Ascending aorta (tissue), 2 donors: ENCODE measurements at places on chromosomes 7 and 10.

- no peak for DNase-seq
Measured at GRCh38 chr7:35286422-35286821, 32.5 kb upstream of the TBX20 start.

GRCh38 chr10:63119041-63119440, 14.1 kb upstream of the NRBF2 start:
- DNase-seq = no peak

DNA sequence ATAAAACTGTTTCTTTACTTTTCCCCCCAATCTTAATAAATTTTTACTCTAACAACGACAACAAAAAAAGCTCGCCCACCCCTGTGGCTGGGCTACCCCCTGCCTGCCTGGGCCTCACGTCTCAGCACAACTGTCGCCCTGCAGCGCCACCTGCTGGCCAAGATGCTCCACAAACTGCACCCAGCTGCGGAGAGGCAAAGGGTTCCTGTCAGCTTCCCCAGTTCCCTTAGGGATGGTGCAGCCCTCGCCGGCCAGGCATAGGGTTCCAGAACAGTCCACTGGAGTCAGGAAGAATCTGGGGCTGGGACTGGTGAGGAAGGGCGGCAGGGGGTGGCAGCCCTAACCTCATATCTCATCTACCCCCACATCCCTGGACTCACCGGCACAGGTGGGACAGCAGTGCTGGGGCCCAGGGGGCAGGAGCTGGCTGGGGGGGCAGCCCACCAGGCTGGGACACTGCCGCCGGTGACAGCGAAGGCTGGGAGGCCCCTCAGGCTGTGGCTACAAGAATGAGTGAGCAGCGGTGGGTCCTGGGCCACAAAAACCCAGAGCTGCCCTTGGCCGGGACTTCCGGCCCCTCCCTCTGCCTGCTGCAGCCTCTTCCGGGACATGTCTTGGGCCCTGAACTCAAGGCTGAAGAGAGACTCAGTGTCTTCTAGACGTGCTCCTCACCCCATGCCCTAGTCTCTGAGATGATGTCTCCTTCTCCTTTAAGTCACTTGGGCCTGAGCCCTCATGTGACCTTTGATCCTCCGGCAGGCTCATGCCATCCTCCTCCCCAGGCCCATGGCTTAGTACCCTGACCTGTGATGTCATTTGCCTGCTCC, 21.2 kb downstream of the ATP6V1F start:
- peak; percentile 39 for DNase-seq

GRCh38 chr7:11343818-11344413, 370.2 kb downstream of the PHF14 start:
- DNase-seq = no peak

- DNase-seq = no peak
Measured at GRCh38 chr10:70435241-70436085, 6.0 kb downstream of the NODAL start.

DNA sequence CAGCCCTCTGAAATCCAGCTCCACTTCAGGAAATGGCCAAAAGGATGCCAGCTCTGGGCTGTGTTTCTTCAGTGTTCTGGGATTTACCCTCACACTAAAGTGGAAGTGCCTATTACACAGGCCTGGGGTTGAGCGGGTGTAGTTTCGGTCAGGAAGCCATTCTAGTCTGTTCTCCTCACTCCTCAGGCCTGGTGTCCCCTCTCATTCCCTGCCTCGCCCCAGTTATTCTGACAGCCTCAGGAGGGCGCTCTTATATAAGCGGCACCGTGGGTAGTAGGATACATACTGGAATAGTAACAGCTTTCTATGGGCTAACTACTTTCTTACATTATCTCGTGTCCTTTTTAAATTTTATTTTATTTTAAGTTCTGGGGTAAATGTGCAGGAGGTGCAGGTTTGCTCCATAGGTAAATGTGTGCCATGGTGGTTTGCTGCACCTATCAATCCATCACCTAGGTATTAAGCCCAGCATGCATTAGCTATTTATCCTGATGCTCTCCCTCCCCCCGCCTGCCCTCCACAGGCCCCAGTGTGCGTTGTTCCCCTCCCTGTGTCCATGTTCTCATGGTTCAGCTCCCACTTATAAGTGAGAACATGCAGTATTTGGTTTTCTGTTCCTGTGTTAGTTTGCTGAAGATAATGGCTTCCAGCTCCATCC, 12.2 kb upstream of the LGI1 start:
- no peak for DNase-seq

- DNase-seq = no peak
Measured at GRCh38 chr10:58838561-58839208, 326.0 kb downstream of the BICC1 start.

DNA sequence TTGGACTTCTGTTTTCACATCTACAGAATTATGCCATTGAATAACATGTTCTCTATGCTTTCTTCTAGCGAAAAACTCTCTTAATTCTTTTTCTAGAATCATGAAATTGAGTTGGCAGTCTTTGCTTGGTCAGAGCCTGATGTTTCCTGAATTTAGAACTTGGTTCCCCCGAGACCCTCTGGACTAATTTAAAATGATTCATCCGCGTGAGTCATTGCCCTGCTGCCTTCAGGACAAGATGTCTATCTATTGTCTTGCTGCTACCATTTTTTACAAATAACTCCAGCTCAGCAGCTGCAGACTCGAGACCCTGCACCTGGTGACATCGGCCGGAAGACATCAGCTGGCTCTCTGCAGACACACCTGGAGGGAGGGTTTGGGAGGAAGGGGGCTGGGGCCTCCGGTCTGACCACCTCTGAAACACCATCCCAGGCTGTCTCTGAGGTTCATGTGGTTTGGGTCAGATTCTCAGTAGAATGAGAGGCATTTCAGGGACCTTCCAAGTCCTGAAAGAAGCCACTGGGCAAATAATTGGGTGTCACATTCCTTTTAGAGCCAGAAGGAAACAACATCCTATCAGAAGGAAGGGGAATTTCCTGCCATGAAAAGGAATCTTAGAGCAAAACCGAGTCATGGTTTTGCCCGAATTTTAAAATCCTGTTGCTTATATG, 20.9 kb upstream of the KLF6 start:
- DNase-seq = peak; percentile 55

- no peak for DNase-seq
Measured at GRCh38 chr7:48261696-48262095, 90.4 kb downstream of the ABCA13 start.

DNA sequence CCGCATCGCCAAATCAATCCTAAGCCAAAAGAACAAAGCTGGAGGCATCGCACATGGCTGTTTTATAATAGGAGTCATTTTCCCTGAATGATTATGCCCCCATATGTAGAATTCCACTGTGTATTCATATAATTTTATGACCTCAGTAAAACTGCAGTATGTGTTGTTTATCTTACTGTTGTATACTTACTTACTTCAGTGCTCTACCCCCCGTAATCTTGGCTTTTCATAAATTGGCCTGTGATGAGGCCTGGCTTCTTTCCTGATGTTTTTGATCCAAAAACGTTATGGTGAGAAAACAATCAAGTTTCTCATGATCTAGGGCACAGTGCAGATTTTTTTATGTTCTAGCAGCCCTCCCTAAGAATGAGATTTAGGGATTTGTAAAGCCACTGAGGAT, 306.4 kb upstream of the FZD1 start:
- no peak for DNase-seq

DNA sequence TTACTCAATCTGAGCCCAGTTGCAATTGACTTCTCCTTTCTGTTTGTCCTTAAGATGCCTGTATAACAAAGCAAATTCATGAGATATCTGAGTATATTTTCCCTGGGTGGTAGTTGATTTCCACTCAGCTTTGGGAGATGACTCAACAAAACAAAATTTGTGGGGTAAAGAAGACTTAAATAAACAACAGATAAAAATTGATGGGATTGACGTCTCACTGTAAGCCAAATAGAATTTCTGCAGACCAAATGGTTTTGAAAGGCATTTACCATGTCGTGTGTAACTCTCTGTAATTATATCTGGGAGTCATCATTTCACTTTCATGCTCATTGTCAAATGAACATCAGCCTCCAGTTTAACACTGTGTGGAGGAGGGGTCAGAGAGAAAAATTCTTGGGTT, 255.4 kb upstream of the MYO3A start:
- DNase-seq = no peak

GRCh38 chr7:127290801-127291361, 38.1 kb upstream of the GRM8 start:
- DNase-seq = no peak

GRCh38 chr10:43039624-43040481, 37.0 kb upstream of the RET start:
- DNase-seq = no peak

GRCh38 chr7:122038904-122039303, 105.1 kb downstream of the AASS start:
- no peak for DNase-seq

GRCh38 chr10:31603235-31604087, 284.4 kb downstream of the ZEB1 start:
- DNase-seq = peak; percentile 85

DNA sequence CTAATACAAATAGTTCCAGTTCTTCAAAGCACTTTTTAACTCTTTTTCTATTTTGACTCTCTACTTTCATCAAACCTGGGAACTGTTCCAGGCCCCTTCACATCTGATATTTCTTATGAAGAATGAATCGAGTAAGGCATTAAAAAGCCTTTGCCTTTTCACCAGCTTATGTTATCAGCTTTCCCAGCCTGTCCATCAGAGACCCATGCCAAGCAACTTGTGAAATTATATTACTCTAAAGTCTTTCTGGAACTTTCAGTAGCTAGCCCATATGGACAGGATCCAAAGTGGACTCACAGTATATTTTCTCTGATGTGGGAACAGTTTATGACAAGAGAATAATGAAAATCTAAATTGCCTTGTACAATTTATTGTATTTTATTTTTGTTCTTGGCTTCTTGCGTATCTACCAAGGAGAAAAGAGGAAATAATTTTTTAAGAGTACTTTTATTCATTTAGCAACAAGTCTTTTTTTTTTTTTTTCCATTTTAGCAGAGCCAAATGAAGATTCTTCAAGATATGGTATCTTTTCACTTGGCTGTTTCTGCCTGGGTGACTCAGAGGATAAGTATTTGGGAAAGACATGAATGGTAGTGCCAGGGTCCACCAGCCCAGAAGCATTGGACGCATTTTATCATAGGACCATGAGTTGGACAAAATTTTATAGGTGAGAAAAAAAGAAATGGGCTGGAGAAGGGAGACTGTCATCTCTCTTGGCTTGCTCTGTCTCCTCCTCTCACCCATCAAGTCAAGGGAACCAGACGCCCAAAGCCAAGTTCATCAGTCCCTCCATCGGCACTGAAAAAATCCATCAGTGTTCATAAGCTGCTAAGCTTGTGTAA, 195.8 kb upstream of the NEBL start:
- DNase-seq = no peak

- DNase-seq = no peak
Measured at GRCh38 chr10:59606551-59606961, 103.1 kb downstream of the SLC16A9 start.

DNA sequence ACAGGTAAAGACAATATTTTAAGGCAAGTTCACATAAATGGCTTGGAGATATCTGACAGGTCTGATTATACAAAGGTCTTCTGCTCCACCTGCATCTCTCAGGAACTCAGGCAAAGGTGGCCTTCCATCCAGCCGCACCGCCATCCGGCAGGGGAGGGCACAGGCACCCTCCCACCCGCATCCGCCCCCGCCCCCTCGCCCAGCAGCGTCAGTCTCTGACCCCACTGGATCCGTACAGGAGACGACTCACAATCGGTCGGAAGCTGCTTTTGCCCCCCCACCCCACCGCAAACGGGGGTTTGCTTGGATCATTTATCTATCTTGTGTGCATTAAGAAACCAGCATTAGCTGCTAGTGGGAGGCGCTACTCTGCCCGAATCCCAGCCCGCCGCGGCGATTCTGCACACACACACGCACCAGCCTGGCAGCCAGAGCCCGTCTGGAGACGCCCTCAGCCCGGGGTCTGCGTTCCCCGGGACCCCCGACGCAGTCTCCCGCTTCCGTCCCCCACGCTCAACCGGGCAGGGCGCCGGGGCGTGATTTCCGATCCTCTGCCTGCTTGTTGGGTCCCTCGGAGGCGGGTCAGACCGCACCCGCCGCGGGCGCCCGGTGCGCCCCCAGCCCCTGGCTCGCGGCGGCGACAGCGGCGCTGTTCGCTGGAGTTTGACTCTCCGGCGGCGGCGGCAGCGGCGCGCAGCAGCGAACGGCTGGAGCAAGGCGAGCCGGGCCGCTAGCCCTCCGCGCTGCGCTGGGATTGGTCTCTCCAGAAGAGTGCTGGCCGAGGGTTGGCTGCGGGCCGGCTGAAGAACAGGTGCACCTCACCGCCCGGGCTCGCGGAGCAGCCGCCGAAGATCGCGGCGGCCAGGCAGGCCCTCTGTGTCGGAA, 820 bp upstream of the NRG3 start:
- no peak for DNase-seq

GRCh38 chr7:72278550-72278949, 133.6 kb downstream of the CALN1 start:
- DNase-seq = no peak

DNA sequence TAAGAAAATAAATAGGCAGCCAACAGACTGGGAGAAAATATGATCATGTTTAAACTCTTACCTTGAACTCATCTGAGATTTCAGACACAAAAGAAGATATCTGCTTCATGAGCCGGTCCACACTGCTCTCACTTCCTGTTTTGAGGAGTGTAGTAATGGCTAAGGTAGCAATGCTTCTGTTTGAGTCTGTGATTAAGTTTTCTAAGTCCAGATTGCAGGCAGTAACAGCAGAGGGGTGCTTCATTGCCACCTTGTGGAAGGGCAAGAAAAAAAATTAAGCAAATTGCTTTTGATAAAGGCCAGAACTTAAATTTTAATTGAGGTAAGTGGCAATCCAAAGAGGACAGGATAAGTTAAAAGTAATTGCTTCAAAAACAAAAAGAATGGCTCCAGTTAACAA, 69.1 kb downstream of the MEST start:
- DNase-seq = no peak

DNA sequence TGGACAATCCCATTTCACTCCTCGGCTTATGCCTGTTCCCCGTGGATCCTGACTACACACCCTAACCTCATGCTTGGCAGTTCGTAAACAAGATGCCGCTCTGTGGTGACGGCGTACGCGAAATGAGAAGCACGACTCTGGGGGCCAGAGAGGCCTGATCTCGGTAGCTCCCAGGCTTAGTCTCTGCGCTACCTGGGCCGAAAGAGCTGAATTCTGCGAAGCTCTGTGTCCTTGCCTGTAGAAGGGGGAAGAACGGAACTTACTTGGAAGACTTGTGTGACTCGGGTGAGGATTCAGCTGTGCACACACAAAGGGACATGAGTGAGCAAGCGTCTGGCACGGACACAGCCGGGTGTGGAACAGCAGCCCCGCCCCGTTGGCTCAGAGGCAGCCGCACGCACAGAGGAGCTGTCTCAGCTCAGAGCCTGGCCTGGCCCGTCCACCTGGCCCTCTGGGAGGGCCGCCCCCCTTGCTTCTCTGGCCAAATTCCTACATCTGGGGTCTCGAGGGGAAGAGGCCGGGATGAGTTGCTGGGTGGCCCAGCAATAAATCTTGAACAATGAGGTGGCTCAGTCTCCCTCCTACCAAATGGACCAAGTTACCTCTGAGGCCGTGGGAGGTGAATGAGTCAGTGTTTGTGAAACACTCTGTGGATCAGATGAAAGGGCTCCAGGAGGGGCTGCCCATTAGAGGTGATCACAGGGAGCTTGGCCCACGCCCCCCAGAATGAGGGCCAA, 83.8 kb downstream of the PDGFA start:
- no peak for DNase-seq
